ENCODE measurements at places on chromosomes 5 and 9. TPM values are rescaled to one million over a fixed set of nuclear protein-coding genes. Genes with fewer than 3 reads are reported as not detected.

GRCh38 chr5:73942783-73943182, 316.8 kb downstream of the ARHGEF28 start:
- H3K36me3 ChIP-seq: no peaks in the 10 kb centered on the region
- H3K27ac ChIP-seq: no peak overlapping the region
- H3K27me3 ChIP-seq: no peaks in the 10 kb centered on the region
- H3K4me1 ChIP-seq: peaks cover 7% of the 10 kb centered on the region

DNA sequence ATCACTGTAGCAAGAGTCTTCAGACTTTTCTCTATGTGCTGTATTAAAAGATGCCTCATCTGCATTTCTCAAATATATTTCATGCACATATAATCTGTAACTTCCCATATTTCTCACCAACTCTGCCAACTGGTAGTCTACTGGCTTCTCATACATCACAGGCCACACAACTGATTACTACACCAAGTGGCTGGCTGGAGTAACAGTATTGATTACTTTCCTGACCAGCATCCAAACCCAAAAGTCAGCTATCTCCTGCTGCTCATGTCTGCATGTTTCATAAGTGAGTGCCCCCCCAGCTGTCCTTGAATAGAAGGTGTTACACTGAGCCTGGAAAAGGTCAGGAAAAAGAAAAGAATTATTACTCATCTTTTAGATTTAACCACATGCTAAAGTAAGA, 17.4 kb downstream of the ERCC8 start:
- no peaks in the 10 kb centered on the region for H3K27me3 ChIP-seq
- no peaks in the 10 kb centered on the region for H3K4me1 ChIP-seq
- no peak overlapping the region for H3K27ac ChIP-seq
- H3K36me3 ChIP-seq: peaks cover 9% of the 10 kb centered on the region
- no peak overlapping the region for H3K4me3 ChIP-seq

- no peaks in the 10 kb centered on the region for H3K36me3 ChIP-seq
- no peak overlapping the region for H3K4me3 ChIP-seq
- H3K27me3 ChIP-seq: no peaks in the 10 kb centered on the region
- H3K27ac ChIP-seq: no peak overlapping the region
- no peak for DNase-seq
Measured at GRCh38 chr5:61464512-61464911, 132.5 kb downstream of the ZSWIM6 start.

- DNase-seq: no peak
- no peak overlapping the region for H3K4me3 ChIP-seq
- peaks cover 24% of the 10 kb centered on the region for H3K36me3 ChIP-seq
- H3K27me3 ChIP-seq: no peaks in the 10 kb centered on the region
Measured at GRCh38 chr5:66168226-66168625, 24.1 kb downstream of the SREK1 start.

- H3K27ac ChIP-seq: no peak overlapping the region
- H3K27me3 ChIP-seq: no peaks in the 10 kb centered on the region
- H3K4me3 ChIP-seq: no peak overlapping the region
- no peak for DNase-seq
Measured at GRCh38 chr5:153463806-153464205, 26.7 kb upstream of the GRIA1 start.

GRCh38 chr9:2620919-2621721, 467 bp upstream of the VLDLR start:
- H3K27me3 ChIP-seq: peaks cover 19% of the 10 kb centered on the region
- no peak overlapping the region for H3K27ac ChIP-seq
- DNase-seq: peak; percentile 89
- peak overlapping the region; percentile 57 for H3K4me3 ChIP-seq
- H3K4me1 ChIP-seq: peaks cover 12% of the 10 kb centered on the region

- no peak for DNase-seq
- no peak overlapping the region for H3K27ac ChIP-seq
- no peaks in the 10 kb centered on the region for H3K4me1 ChIP-seq
Measured at GRCh38 chr5:29252390-29252789, 1941.1 kb upstream of the CDH6 start.

GRCh38 chr5:131394128-131394527, 130.3 kb downstream of the CDC42SE2 start:
- no peaks in the 10 kb centered on the region for H3K4me1 ChIP-seq
- H3K27ac ChIP-seq: no peak overlapping the region
- H3K4me3 ChIP-seq: no peak overlapping the region
- no peaks in the 10 kb centered on the region for H3K27me3 ChIP-seq
- peak; percentile 23 for DNase-seq

- no peak overlapping the region for H3K27ac ChIP-seq
- H3K4me3 ChIP-seq: no peak overlapping the region
- H3K27me3 ChIP-seq: no peaks in the 10 kb centered on the region
- H3K36me3 ChIP-seq: no peaks in the 10 kb centered on the region
Measured at GRCh38 chr9:117549444-117549843, 134.6 kb upstream of the ASTN2 start.

GRCh38 chr9:124799274-124800006, 22.5 kb downstream of the OLFML2A start:
- H3K27me3 ChIP-seq: no peaks in the 10 kb centered on the region
- DNase-seq: no peak
- no peak overlapping the region for H3K4me3 ChIP-seq
- H3K36me3 ChIP-seq: peaks cover 48% of the 10 kb centered on the region
- H3K4me1 ChIP-seq: peaks cover 93% of the 10 kb centered on the region

- H3K4me1 ChIP-seq: peaks cover 39% of the 10 kb centered on the region
- H3K36me3 ChIP-seq: no peaks in the 10 kb centered on the region
- H3K27me3 ChIP-seq: no peaks in the 10 kb centered on the region
- DNase-seq: peak; percentile 90
- H3K27ac ChIP-seq: peak overlapping the region; percentile 69
Measured at GRCh38 chr5:113122053-113122452, 145.5 kb downstream of the DCP2 start.

DNA sequence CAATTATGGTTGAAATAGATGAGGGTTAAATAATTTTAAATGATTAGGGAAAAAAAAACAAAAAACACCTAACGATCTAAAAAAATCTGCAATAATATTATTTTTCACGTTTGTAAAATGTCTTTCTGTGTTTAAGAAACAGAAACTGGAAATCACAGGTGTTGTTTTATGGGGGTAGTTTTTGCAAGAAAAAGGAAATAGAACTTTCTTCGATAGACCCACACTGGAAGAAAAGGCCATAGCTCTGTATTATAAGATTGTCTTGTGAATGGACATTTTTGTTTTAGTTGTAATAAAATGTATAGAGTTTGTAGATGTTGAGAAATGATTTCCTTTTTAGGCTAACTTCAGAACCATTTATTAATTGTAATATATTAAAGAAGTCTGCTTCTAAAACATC, 5.5 kb downstream of the CSNK1G3 start:
- H3K27ac ChIP-seq: no peak overlapping the region
- no peaks in the 10 kb centered on the region for H3K27me3 ChIP-seq
- H3K4me1 ChIP-seq: peaks cover 2% of the 10 kb centered on the region
- no peak overlapping the region for H3K4me3 ChIP-seq
- no peaks in the 10 kb centered on the region for H3K36me3 ChIP-seq

- H3K27me3 ChIP-seq: peaks cover 88% of the 10 kb centered on the region
- no peaks in the 10 kb centered on the region for H3K36me3 ChIP-seq
Measured at GRCh38 chr5:55231029-55231918, 2.1 kb downstream of the CCNO start.

- H3K27me3 ChIP-seq: no peaks in the 10 kb centered on the region
- H3K4me1 ChIP-seq: no peaks in the 10 kb centered on the region
- no peak overlapping the region for H3K4me3 ChIP-seq
- no peaks in the 10 kb centered on the region for H3K36me3 ChIP-seq
- no peak for DNase-seq
Measured at GRCh38 chr5:115313052-115313451, 16.6 kb upstream of the CCDC112 start.

GRCh38 chr9:85859765-85860164, 81.2 kb upstream of the NAA35 start:
- DNase-seq: peak; percentile 17
- no peak overlapping the region for H3K27ac ChIP-seq
- no peak overlapping the region for H3K4me3 ChIP-seq
- H3K27me3 ChIP-seq: no peaks in the 10 kb centered on the region
- H3K36me3 ChIP-seq: peaks cover 5% of the 10 kb centered on the region

DNA sequence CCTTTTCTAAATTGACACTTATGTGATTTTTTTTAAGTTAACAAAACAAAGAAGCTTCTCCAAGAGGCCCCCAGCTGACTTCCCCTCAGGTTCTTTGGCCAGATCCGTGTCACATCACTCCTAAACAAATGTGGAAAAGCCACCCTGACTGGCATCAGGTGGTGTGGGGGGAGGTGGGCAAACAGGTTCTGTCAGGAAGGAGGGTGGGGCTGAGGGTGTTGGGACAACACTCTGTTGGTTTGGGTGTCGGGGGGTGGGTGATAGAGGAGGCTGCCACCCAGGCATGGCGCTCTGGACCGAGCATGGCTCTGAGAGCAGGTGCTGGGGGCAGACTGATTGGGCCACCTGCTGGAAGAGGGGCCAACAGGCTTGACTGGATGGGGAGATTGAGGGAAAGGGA, 210.9 kb downstream of the HSPA4 start:
- DNase-seq: no peak
- H3K36me3 ChIP-seq: no peaks in the 10 kb centered on the region
- no peak overlapping the region for H3K4me3 ChIP-seq
- H3K27me3 ChIP-seq: no peaks in the 10 kb centered on the region
- H3K27ac ChIP-seq: no peak overlapping the region
- H3K4me1 ChIP-seq: peaks cover 42% of the 10 kb centered on the region

- no peak for DNase-seq
- no peaks in the 10 kb centered on the region for H3K36me3 ChIP-seq
- no peak overlapping the region for H3K4me3 ChIP-seq
- no peaks in the 10 kb centered on the region for H3K4me1 ChIP-seq
- H3K27ac ChIP-seq: no peak overlapping the region
Measured at GRCh38 chr9:132708769-132709430, 38.6 kb downstream of the GTF3C4 start.

- H3K4me1 ChIP-seq: peaks cover 16% of the 10 kb centered on the region
- no peaks in the 10 kb centered on the region for H3K27me3 ChIP-seq
- H3K27ac ChIP-seq: peak overlapping the region; percentile 79
- H3K4me3 ChIP-seq: no peak overlapping the region
Measured at GRCh38 chr9:71985297-71985911, 74.0 kb downstream of the C9orf85 start.

DNA sequence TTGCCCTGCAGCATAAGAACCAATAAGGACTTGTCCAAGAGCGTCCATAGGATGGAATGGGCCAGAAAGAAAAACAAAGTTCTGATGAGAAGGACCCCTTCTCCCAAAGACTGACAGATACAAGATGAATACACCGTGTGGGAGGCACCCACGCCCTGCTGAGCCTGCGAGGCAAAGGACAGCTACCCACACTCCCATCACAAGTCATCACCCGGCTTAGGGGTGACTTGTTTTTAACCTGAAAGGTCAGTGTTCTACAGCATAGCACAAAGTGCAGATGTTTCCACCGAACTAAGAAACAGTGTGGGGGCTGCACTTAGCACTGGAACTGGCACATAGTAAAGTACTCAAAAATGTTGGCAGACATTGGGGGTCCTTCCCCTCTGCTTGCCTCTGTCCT, 13.9 kb downstream of the TNIP1 start:
- DNase-seq: no peak
- H3K4me1 ChIP-seq: peaks cover 59% of the 10 kb centered on the region
- H3K4me3 ChIP-seq: no peak overlapping the region
- H3K27me3 ChIP-seq: no peaks in the 10 kb centered on the region
- H3K27ac ChIP-seq: no peak overlapping the region

GRCh38 chr9:96524764-96525163, 74.8 kb downstream of the HABP4 start:
- no peaks in the 10 kb centered on the region for H3K27me3 ChIP-seq
- H3K4me3 ChIP-seq: no peak overlapping the region
- peaks cover 7% of the 10 kb centered on the region for H3K36me3 ChIP-seq

- no peak overlapping the region for H3K4me3 ChIP-seq
- H3K36me3 ChIP-seq: peaks cover 15% of the 10 kb centered on the region
- H3K27ac ChIP-seq: peak overlapping the region; percentile 95
- H3K27me3 ChIP-seq: peaks cover 4% of the 10 kb centered on the region
- peak; percentile 20 for DNase-seq
Measured at GRCh38 chr9:34991607-34992375, 2.2 kb downstream of the DNAJB5 start.

DNA sequence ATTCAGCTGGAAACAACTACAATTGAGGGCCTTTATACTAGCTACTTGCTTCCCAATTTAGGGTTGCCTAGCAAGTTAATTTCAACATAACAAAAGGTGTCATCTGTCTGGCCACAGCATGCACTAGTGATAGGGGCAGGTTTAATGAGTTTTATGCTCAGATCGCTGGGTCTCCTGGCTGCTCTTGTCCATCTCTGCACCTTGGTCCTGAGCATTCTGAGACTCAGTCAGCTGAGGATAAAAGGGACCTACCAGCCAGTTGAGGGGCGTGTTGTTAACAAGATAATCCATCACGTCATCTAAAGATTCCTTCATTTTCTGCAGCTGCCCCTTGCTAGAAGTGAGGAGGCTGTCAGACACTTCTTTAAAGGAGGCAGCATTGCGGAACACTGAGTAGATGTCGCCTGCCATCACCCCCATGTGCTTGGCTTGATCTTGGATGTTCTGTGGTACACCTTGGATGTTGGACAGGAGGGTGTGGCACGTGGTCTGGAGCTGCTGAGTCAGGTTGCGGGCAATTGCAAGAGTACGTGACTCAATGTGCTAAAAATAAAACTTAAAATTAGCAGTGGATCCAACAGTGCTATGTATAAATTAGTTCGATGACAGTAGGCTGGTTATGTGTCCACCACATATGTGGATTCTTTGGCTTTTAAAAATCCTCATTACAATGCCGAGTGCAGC, 11.0 kb downstream of the PLIN2 start:
- H3K36me3 ChIP-seq: peaks cover 44% of the 10 kb centered on the region
- no peak overlapping the region for H3K4me3 ChIP-seq
- peak; percentile 13 for DNase-seq

DNA sequence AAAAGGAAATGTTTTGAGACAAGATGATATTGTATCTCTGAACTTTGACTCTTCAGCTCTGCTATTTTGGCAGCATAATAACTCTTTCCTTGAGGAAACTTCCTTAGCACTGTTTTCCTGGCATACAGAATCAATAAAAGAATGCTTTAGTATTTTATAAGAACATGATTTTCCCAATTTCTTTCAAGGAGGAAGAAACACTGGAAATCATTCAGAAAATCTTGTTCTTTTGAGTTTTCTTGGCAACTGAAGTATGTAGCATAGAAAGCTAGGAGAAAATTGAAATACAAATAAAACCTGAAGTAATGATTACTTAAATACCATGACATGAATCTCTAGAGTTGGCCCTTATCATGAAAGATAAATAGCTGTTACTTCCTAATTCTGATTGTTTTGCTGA, 461.4 kb upstream of the ZNF608 start:
- H3K27me3 ChIP-seq: no peaks in the 10 kb centered on the region
- DNase-seq: peak; percentile 68
- no peak overlapping the region for H3K4me3 ChIP-seq

FYB1 gene
- total RNA-seq: 1.9 TPM

FRMD3 gene
- 34.1 TPM for total RNA-seq

TAF11L10 gene
- total RNA-seq: not detected

RHOBTB3 gene
- total RNA-seq: 153 TPM

ABCA2 gene
- total RNA-seq: 8.3 TPM

PCDHB9 gene
- 1.3 TPM for total RNA-seq

SPINK13 gene
- not detected for total RNA-seq

SLCO4C1 gene
- 0.98 TPM for total RNA-seq

ALDH7A1 gene
- 22.7 TPM for total RNA-seq

PLCXD3 gene
- 0.09 TPM for total RNA-seq

LCNL1 gene
- 0.53 TPM for total RNA-seq

ISL1 gene
- 0.09 TPM for total RNA-seq

MARCOL gene
- total RNA-seq: not detected

ORM2 gene
- not detected for total RNA-seq

All from muscle of leg (tissue), 16 donors.